ENCODE measurements at places on chromosomes 7 and 10.

DNA sequence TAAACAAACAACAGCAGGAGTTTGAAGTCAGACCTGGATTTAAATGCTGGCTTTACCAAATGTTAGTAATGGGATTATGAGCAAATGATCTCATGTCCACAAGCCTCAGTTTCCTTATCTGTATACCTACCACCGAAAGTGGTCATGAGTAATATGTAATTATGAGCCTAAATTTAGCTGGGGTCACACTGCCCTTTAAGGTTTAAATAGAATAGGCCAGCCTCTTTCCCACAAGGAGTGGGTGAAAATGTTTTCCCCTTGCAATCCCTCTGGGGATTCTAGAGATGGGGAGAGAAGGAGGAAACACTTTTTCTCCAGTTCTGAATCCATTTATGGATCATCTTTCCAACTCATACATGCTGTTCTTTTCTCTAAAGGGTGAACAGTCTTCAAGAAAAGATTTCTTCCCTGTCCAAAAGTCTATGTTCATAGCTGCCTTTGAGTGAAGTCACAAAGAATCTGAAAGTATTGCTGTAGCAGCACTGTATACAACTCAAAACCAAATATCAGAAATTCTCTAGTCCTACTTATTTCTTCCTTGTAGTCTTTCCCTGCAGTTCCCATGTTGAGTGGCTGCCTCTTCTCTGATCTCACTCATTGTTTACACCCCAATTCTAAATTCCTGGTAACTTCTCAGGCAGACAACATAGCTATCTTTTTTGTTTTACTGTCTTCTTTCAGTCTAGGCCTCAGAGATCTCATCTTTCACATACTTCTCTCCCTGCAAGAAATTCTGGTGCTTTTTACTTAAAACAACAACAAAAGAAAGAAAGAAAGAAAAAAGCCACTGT lies 7.4 kb upstream of the TSPAN12 start:
- DNase-seq = no peak

DNA sequence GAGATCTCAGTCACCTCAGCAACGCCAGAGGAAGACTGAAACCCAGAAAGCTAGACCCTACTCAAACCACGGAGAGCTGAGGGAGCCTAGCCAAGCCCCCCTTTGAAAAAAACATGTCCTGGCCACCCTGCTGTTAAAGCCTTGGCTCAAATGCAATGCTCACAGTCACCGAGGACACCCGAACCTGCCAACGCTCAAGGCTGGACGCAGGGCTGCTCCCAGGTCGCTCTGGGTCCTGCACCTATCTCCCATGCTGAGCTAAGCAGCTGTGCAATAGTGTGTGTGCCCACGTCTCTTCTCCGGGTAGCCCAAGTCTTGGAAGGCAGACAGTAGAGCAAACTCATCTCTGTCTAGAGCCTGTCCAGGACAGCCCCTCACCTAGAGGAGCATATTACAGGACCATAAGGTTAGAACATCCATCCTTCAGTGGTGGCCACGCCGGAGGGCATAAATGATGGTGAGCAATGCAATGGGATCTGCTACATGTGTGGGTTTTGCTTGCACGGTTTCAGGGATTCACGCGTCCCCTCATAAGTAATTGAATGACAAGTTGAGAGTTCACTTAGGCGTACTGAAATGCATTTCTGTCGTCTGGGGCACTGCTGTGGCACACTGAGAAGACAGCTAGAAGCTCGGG lies 94.2 kb upstream of the DDC start:
- no peak for DNase-seq

- no peak for DNase-seq
Measured at GRCh38 chr7:114084472-114085312, 165.9 kb upstream of the PPP1R3A start.

GRCh38 chr10:17038627-17039026 lies 91.0 kb downstream of the CUBN start:
- DNase-seq = no peak

- no peak for DNase-seq
Measured at GRCh38 chr10:71770789-71771188, 2.5 kb downstream of the VSIR start.

DNA sequence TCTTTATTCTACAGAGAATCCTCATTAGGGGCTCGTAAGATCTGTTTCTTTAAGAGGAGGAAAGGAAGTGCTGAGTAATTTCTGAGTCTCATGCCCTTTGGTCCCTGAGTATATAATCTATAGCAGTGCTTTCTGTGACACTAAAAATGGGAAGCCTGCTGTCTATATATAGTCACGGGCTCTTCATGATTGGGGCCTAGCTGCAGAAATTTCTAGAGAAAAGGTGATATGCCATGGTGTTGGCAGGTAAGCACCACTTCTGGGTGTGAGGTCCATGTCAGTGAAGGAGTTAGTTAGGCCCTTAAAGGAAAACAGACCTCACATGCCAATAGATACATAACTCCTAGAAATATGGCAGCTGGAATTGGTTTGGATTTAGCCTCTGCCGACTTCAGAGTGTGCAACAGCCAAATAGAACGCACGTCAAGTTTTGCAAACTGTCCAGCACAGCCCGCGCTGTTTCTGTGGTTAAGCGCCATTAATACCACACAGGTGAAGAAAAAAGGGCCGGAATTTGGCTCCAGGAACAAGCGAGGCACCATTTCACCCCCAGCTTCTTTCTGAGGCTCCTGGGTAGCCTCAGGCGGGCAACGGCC lies 123.2 kb downstream of the TACC2 start:
- DNase-seq = no peak

GRCh38 chr7:537911-538634 lies 18.4 kb upstream of the PDGFA start:
- no peak for DNase-seq

GRCh38 chr10:97532935-97533671 lies 34.4 kb downstream of the UBTD1 start:
- DNase-seq = no peak

DNA sequence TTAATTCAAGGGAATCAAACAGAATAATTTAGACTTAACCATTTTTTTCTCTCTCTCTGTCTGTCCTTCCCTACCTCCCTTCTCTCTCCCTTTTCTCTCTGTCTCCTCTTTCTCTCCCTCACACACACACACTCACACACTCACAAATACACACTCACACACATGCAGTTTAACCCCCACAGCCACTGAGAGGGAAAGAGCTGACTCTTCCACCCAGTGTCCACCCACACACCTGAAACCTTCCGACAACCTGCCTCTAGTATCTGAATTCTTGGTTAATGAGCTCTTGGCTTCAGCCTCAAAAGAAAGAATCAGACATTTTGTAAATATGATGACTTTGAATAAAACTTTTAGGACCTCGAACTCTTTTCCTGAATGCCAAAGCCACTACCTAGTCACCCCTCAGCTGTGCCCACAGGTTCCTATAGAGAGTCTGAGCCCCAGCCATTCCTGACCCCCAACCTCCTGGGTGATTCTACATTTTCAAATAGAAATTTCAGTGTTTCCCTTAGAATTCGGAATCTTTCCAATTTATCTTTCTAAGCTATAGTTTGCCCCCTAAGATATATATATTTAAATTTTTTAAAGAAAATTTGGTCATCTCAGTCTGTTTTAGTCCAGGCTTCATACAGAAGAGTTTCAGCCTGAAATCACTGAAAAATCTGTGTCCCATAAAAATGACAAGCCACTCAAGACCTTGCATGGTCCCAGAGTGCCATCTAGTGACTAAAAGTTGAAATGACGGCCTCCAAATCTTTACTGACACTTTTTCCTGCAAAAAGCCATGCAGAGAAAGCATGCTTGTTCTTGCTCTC lies 202.8 kb downstream of the IPMK start:
- peak; percentile 2 for DNase-seq

DNA sequence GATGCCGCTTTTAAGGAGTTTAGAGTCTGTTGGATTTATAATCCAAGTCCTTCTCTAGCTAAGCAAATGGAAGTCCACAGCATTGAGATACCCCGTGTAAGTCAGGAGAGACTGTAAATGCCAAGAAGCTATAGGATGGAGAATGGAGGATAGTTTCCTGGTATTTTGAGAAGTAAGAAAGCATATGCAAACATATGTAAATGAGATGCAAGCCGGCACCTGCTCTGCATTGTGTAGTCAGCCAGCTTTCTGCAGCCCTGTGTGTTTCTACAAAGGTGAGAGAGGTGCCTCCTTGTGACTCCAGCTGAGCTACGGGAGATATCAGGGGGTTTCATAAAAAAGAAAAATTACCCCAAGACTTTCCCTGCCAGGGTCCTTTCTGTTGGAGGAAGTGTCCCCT lies 176.3 kb downstream of the RPS24 start:
- no peak for DNase-seq

DNA sequence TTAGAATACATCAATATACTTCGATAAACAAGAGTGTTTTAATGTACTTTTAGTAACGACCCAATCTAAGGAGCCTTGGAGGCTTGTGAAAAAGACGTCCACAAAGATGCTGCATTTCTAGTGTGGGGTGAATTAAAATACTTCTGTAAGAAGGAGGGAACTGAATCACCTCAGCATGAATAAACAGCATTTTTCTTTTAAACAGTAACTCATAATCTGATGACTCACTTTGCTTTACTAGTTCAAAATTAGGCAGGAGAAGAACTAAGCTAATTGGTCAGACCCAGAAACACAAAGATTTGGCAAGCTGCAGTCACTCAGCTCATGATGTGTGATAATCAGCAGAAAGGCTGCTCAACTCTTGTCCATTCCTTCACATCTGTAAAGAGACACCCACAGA lies 24.2 kb downstream of the NCOA4 start:
- DNase-seq = no peak

DNA sequence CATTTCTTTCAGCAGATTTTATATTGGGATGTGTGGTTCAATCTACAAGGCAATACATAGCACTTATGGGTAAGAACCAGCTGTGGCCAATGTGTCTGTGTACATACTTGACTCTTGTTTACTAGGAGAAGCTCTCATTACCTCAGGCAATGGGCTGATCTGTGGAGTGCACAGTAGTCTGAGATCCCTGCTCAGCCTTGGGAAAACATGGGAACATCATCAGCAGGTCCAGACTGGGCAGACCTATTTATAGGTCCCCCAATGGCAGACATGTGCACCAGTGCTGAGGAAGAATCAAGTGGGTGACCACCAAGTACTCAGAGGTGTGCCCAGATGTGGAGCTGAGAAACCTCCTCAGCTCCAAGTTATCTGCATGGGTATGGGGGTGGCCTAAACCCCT lies 349.7 kb downstream of the KIF20B start:
- no peak for DNase-seq

- peak; percentile 64 for DNase-seq
Measured at GRCh38 chr7:44638611-44639557, 32.5 kb downstream of the OGDH start.

DNA sequence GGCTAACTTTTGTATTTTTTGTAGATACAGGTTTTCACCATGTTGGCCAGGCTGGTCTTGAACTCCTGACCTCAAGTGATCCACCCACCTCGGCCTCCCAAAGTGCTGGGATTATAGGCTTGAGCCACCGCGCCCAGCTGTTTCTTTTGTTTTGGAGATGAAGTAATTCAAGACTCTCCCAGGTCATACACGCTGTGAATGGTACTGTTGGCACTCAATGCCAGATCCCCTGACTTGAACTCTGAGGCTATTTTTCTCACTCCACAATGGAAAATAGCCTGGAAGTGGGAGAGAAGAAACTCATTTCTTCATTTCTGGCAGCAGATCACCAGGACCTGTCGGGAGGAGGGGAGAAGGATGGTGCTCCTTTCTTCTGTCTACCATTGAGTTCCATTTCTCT lies 32.4 kb downstream of the BLVRA start:
- no peak for DNase-seq

DNA sequence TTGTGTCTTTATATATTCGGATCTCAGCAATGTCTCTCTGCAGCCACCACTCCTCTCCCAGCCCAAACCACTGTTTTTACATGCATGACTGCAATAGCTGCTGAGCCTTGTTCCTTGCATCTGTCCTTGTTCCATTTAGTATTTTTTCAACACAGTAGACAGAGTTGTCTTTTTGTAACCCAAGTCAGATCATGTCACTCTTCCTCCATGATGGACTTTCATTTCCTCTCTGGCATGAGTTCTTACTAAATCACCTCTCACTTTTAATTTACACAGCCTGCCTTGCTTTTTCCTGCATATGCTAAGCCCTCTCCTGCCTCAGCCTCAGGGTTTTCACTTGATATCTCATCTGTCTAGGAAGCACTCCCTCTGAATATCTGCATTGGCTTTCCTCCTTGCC lies 353.2 kb downstream of the HGF start:
- DNase-seq = no peak

- DNase-seq = peak; percentile 12
Measured at GRCh38 chr10:118045837-118046394, 825 bp downstream of the RAB11FIP2 start.

GRCh38 chr10:14185316-14186045 lies 145.2 kb downstream of the FRMD4A start:
- no peak for DNase-seq

- DNase-seq = no peak
Measured at GRCh38 chr7:114540291-114540690, 125.7 kb downstream of the FOXP2 start.

- no peak for DNase-seq
Measured at GRCh38 chr7:124398937-124399552, 366.2 kb upstream of the TMEM229A start.

GRCh38 chr10:63886281-63887022 lies 365.3 kb downstream of the REEP3 start:
- no peak for DNase-seq

GRCh38 chr7:15507171-15507570 lies 54.6 kb downstream of the AGMO start:
- no peak for DNase-seq

- no peak for DNase-seq
Measured at GRCh38 chr7:151327659-151328058, 14.0 kb upstream of the NUB1 start.

- DNase-seq = no peak
Measured at GRCh38 chr7:55483046-55483445, 89.3 kb downstream of the VOPP1 start.

GRCh38 chr10:118950190-118950680 lies 79.3 kb upstream of the NANOS1 start:
- DNase-seq = no peak

DNA sequence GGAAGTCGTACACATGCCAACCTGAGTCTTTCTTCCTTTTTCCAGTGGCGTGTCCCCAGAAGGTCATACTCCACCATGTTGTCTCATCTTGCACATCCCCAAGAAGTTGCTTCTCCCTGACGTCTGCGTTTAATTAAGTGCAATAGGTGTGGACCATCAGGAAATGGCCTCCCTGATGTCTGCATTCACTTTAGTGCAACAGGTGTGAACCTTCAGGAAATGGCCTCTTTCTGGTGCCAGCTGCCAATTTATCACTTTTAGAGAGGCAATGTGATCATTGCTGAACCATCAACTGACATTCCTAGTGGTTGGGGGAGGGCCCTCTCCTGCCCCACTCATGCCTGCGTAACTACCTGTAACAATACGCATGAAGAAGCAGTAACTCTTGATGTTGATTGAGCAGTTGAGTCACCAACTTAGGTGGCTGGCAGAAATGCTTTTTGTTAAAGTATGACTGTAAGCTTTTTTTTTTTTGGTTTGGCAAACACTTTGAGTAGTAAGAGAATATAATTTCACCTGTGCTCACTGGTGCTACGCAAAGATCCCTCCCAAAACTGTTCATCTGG lies 25.8 kb downstream of the SCIN start:
- no peak for DNase-seq

GRCh38 chr10:86958116-86958900 lies at the start of gene SNCG:
SNCG (plus strand) TSS chr10:86958599; CDS start chr10:86958698, 99 bp downstream.
- no peak for DNase-seq

GRCh38 chr10:1100143-1100542 lies 44.0 kb downstream of the WDR37 start:
- DNase-seq = no peak
